IPS DF 6.9 (cell line): ENCODE measurements at places on chromosomes 5 and 9.

GRCh38 chr5:37836592-37837413 lies 3.0 kb downstream of the GDNF start:
- no peak for DNase-seq

DNA sequence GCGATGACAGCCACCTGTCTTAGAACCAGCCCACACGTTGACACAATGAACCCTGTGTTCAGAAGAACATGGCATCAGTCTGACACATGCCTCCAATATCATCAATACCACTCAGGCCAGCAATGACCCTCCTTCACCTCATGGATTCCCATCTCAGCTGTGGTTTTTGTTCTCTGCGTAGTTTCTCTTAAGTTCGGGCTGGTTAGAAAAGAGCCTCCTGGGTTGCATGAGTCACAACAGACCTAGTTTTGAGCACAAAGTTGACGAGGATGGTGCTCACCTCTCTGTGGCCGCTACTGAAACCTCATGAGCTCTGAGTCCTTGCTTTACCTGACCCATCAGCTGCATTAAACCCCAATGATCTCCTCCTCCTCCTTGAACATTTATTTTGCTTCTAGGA lies 299.9 kb downstream of the SPOCK1 start:
- DNase-seq, result no peak

DNA sequence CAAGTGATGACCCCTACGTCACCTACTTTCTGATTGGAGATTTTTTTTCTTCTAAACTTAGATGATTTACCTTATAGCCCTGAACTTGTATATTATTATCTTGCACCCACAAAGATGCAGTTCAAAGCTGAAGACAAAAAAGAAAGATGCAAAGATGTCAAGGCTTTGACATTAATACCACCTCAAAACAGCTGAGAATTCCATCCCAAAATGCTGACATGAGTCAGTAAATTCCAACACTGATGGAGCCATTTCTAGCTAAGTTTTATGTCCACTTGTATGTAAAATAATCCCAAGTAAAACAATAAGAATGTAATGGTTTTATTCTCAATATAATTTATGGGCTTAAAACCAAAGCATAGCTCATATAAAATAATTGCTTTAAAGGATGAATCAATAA lies 91.5 kb upstream of the CDH9 start:
- DNase-seq, result no peak

- peak; percentile 22 for DNase-seq
Observed at GRCh38 chr5:143208781-143209510, 194.5 kb downstream of the NR3C1 start.

DNA sequence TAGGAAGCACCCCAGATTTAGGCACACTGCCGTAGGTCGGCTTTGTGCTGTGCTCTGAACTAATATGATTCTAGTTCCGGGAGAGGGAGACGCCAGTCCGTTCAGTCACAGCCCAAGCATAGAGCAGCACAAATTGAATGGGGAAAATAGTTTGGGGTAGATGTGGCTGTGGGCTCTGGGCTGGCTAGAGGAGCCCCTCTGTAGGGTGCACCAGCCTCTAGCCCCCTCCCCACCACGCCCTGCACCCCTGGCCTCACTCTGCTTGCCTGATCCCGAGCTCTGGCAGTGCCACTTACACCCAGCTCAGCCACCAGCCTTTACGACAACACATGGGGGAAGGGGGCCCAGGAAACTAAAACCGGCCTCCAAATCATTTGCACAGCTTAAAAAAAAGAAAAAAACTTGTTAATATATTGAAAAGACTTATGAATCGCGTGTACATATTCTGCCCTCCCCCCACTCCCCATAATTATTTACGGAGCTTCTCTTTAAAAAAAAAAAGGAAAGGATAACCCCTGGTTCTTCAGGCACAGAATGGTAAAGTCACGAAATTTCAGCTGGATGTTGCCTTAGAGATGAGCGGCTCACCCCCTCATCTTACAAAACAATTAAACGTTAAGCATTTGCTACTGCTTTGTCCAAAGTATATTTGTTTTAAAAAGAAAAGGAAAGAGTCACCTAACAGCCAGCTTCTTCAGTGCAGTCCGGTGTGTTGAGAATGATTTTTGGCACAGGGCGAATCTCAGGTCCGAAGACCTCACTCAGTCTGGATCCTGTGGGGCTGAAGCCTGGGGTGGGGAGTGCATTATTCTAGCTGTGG lies 3.5 kb downstream of the LMX1B start:
- DNase-seq, result no peak

GRCh38 chr5:140560227-140560626 lies 3.0 kb upstream of the SRA1 start:
- no peak for DNase-seq

DNA sequence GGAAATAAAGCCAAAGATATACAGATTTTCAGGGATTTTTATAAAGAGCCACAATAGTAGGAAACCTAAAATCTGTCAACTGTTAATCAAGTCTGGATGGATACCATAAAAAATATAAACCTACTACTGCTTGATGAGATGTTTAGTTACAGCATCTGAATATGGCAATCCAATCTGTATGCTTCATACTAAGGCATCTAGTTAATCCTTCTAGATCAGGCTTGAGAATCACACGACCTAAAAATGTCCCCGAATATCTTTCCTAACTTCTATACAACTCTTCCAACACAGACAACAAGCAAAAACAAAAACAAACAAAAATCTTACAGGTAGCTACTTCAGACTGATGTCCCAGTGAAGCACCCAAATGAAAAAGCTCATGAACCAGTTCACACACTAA lies 29.8 kb downstream of the SSBP2 start:
- DNase-seq, result no peak

DNA sequence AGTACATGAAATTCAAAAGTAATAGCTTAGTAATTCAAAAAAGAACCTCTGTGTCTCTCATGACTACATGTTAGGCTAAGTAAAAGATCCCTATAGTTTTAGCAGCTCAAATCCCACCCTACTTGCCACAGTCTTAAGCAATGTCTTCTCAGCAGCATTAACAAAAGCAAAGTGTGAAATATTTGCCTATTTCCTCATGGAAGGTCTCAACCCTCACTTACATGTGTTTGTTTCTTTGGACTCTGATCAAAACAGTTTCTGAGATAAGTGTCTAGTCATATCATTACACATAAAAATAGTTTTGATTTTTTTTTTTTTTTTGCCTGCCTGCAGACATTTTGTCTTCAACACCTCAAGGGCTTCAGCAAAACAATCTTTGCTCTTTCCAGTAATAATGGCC lies 310.5 kb downstream of the CETN3 start:
- no peak for DNase-seq

DNA sequence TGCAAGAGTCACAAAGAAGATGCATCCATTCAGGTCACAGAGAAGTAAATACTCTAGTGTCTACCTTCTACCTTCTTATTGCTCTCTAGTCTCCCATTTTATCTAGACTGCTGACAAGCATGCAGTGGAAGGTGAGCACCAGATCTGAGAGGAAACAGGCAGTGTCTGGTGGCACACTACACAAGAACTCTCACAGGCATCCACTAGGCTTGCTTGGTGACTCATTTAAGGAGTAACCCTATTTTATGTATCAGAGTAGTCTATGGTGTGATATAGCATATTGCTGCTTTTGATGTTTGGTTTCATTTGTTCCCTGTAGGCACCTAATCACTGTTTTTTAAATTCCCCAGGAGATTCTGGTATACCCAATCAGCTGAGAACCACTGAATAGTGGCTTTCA lies 1.6 kb upstream of the THBS4 start:
- DNase-seq, result no peak

DNA sequence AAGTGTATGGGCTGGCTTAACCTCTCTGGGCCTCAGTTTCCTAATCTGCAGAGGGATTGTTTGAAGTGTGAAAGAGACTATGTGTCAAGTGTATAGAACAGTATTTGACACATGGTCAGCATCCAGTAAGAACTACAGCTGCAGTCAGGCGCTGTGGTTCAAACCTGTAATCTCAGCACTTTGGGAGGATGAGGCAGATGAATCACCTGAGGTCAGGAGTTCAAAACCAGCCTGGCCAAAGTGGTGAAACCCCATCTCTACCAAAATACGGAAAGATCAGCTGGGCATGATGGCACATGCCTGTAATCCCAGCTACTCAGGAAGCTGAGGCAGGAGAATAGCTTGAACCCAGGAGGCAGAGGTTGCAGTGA lies 31.9 kb upstream of the STING1 start:
- DNase-seq, result no peak

DNA sequence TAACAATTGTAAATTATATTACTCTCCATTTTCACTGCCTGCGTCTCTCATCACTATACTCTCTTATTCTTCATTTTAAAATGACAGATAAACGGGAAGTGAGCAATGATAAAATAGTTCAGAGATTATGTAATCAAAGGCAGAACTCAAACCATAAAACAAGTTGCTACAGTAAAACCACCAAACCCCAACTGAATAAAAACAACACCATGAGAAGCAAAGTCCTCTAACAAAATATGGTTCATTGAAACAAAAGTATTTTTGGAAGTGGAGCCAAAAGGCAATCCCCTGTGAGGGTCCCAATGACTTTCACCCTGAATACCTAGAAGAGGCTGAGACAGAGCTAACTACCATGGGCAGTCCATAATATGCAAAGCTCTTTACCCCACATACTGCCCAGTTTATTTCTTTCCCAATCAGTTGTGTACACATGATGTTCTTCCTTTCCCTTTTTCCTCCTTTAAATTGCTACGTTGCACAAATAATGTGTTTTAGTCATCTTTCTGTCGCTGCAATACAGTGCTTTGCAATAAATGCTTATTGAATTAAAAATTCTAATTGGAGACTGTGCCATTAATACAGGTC lies 64.0 kb upstream of the PTGER4 start:
- no peak for DNase-seq

GRCh38 chr9:120558454-120558853 lies 21.5 kb downstream of the CDK5RAP2 start:
- no peak for DNase-seq

DNA sequence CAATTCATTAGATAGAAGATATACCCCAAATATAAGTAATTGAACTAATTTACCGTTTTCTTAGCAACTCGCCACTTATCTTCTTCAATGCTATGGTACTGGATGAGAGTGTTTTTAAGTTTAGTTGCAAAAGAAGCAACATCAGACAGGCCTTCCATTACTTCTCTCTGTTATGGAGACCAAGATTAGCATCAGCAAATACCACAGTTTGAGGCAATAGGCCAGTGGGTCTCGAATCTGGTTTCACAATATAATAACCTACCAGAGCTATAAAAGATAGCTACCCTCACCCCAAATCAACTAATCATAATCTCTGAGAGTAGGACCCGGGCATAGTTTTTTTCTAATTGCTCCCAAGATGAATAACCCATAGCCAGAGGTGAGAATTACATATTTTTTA lies 5.1 kb downstream of the STARD4 start:
- DNase-seq, result no peak

- DNase-seq, result no peak
Observed at GRCh38 chr9:121852651-121853616, 201.5 kb downstream of the DAB2IP start.

DNA sequence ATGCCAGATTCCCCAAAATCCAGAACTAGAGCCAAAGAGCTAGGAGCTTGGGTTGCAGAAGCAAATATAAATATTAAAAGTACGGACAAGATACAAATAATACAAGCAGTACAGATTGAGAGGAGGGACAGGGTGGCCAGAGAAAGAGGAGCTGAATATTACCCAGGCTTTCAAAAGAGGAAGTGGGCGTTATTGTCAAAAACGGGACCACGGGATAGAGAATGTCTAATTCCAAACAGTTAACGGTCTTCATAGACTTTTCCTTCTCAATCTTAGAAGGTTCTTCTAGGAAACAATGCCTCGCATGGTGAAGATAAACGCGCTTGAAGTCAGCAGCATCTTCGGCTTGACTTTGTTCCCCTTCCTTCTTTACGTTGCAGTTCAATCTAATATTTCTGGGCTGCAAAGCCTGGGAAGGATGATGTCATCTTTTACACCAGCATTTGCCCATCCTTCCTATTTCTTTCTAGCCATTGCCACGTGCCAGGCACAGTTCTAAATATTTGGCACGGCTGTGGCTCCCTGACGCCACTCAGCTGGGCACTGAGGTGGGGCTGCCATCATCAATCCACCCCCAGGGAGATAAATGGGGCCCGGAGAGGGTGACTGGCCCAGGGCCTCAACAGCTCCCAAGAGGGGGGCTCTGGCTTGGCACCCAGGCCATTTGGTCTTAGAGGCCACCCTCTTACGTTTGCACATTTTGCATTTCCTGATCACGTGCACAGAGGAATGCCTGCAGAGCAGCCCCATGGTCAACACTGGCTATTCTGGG lies 16.3 kb upstream of the OLFM1 start:
- DNase-seq, result no peak

- no peak for DNase-seq
Observed at GRCh38 chr5:104942735-104943134, 1380.1 kb upstream of the NUDT12 start.

GRCh38 chr5:98911280-98912040 lies 17.3 kb downstream of the CHD1 start:
- DNase-seq, result no peak

- no peak for DNase-seq
Observed at GRCh38 chr9:23823986-23824829, 1.8 kb downstream of the ELAVL2 start.

DNA sequence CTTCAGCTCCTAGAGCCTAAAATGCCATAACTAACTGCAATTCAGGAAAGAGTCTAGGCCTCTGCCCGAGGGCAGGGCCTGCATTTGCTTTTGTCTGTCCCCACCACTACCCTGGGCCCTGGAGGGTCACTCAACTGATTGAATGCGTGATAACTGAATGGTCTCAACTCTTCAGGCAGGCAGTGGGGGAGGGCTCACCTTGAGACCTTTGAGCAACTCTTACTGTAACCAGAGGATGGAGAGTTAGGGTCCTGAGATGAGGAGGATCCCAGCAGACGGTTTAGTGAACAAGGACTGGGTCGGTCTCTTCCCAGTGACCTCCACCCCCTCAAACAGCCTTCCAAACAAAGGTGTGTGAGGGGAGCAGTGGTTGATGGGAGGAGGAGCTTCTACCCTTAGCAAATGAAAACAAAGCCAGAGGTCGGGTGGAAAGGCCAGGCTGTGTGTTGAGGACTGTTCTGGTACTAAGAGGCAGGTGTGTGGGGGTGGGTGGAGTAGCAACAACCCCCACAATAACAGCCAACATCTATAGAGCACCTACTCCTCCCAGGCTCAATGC lies 59.4 kb downstream of the CXXC5 start:
- DNase-seq, result no peak

- no peak for DNase-seq
Observed at GRCh38 chr5:62603934-62604333, 25.3 kb downstream of the LRRC70 start.

- no peak for DNase-seq
Observed at GRCh38 chr9:114316605-114317230, 6.2 kb upstream of the ORM1 start.

GRCh38 chr9:68775003-68775730 lies 70.1 kb downstream of the PIP5K1B start:
- no peak for DNase-seq

GRCh38 chr5:111453295-111453694 lies 59.0 kb downstream of the STARD4 start:
- DNase-seq, result no peak

GRCh38 chr5:147154809-147155208 lies 80.0 kb upstream of the STK32A start:
- DNase-seq, result no peak

DNA sequence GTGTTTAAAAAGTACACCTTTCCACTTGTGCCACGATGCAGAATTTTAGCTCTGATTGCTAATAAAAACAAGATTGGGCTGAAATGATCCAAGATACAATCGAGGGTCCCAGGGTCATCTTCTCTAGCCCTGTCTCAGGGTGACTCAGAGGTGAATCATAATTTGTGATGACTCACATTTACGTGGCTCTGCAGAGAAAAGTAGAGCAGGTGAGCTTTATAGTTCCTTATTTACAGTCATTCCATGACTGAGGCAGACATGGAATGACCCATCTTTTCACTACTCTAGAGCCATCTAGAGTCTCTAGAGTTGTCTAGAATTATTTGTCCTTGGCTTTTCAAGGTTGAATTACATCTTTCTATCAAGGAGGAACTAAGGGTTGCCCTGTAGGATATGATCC lies 155.2 kb downstream of the GAS1 start:
- DNase-seq, result no peak
